Occipital lobe (tissue), 3 donors: ENCODE measurements at places on chromosomes 6 and 20. TPM values are rescaled to one million over a fixed set of nuclear protein-coding genes. Genes with fewer than 3 reads are reported as not detected.

- no peak for DNase-seq
These were observed 313.0 kb upstream of the CDYL start for GRCh38 chr6:4463236-4463635.

- no peak for DNase-seq
These were observed 3.1 kb downstream of the BPIFB4 start for GRCh38 chr20:33082546-33082945.

Gene PTK6
- total RNA-seq: 0.16 TPM

Gene FAM229B
- 22.5 TPM for total RNA-seq

Gene TULP1
- 0.47 TPM for total RNA-seq

- no peak for DNase-seq
These were observed 67.6 kb downstream of the NUDT3 start for GRCh38 chr6:34324738-34325444.

- no peak for DNase-seq
These were observed 23.5 kb downstream of the PLAGL2 start for GRCh38 chr20:32183947-32184635.

Gene ZNF165
- 0.62 TPM for total RNA-seq

DNA sequence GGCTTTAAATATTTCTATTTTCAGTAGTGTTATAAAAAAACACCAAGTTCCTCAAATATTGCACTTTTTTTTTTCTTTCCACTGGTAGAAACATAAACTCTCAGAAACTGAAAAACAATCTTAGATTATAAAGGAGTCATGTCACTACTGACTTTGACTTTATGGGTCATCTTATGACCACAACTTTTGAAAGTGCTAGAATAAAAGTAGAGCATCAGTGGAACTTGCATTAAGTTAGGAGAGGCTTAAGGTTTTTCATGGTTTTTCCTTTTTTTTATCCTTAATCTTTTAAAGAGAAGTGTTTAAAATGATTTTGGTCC, 56.6 kb upstream of the SUPT3H start:
- DNase-seq: no peak

GRCh38 chr6:30565772-30566171, 5.5 kb upstream of the ABCF1 start:
- no peak for DNase-seq

GRCh38 chr6:2204272-2204671, 41.1 kb downstream of the GMDS start:
- DNase-seq: no peak

GRCh38 chr6:127022302-127022701, 96.2 kb upstream of the RSPO3 start:
- DNase-seq: no peak

Gene ESR1
- 0.16 TPM for total RNA-seq

- DNase-seq: no peak
These were observed 103.2 kb upstream of the FOXP4 start for GRCh38 chr6:41442800-41443501.

DNA sequence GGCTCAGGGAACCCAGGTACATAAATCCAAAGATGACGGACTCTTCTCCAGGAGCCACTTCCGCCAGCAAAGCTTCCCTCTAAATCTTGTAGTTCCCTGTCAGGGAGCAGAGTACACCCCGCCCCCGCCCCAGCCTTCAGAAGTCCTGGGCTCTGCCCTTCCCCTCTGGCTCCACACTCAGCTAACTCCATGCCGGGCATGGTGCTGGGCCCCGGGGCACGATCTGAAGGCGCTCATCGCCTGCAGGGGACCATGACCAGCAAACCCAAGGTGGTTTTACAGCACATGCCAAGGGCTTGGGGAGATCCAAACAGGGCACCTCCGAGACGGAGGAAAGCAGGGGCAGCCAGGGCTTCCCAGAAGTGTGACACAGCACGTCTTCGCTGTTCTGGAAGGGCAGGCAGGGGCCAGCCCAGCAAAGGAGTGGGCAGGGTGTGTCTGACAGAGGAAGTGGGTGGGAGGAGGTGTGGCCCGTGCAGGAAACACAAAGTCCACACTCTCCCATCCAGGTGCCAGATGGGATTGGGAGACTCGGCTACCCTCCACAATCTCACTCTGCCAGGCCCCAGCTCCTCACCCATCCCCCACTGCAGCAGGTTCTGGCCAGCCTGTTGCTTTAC, 41.6 kb upstream of the SLC22A2 start:
- no peak for DNase-seq

- no peak for DNase-seq
These were observed 29.9 kb upstream of the ANKEF1 start for GRCh38 chr20:10004900-10005299.

Gene ULBP1
- 3.9 TPM for total RNA-seq
